ENCODE measurements at places on chromosomes 7 and 10.

- H3K4me3 ChIP-seq: no peak overlapping the region
- no peak overlapping the region for H3K27ac ChIP-seq
- H3K36me3 ChIP-seq: no peaks in the 10 kb centered on the region
- H3K27me3 ChIP-seq: no peaks in the 10 kb centered on the region
These were observed 1.5 kb downstream of the GIMAP8 start for GRCh38 chr7:150451833-150452461.

- no peak for DNase-seq
- no peaks in the 10 kb centered on the region for H3K27me3 ChIP-seq
- no peaks in the 10 kb centered on the region for H3K36me3 ChIP-seq
- no peak overlapping the region for H3K27ac ChIP-seq
These were observed 835 bp upstream of the COL28A1 start for GRCh38 chr7:7536396-7537019.

GRCh38 chr7:20241194-20241910 is 24.2 kb upstream of the MACC1 start:
- no peaks in the 10 kb centered on the region for H3K27me3 ChIP-seq
- no peak overlapping the region for H3K27ac ChIP-seq
- H3K4me1 ChIP-seq: no peaks in the 10 kb centered on the region

GRCh38 chr10:34854147-34854601 is 39.1 kb upstream of the PARD3 start:
- H3K4me1 ChIP-seq: peaks cover 9% of the 10 kb centered on the region
- no peaks in the 10 kb centered on the region for H3K36me3 ChIP-seq
- H3K27ac ChIP-seq: no peak overlapping the region
- DNase-seq: no peak

DNA sequence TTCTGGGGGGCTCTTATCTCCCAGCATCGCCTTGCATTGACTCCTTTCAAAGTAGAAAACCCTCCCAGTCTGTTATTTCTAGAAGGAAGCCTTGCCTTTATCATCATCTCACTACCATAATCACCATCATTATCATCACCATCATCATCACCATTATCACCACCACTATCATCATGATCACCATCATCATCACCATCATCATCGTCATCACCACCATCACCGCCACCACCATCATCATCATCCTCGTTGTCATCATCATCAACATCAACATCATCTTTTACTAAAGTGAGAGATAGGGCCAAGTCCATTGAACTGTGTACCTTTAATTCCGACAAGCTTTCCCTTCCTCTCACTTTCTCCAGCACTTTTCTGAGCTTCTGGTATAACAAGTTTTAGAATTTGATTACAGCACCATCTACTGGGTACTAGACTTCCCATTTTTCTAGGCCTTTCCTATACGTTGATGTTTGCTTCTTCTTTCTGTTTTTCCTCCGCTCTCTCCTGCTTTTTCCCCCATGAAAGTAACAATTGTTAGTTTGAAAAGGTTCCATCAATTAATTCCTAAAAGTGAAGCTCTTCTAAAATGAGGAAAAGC is 226.4 kb downstream of the BUB3 start:
- H3K27ac ChIP-seq: no peak overlapping the region
- no peaks in the 10 kb centered on the region for H3K27me3 ChIP-seq
- peak; percentile 50 for DNase-seq
- no peak overlapping the region for H3K4me3 ChIP-seq
- H3K4me1 ChIP-seq: peaks cover 3% of the 10 kb centered on the region
- H3K36me3 ChIP-seq: no peaks in the 10 kb centered on the region

DNA sequence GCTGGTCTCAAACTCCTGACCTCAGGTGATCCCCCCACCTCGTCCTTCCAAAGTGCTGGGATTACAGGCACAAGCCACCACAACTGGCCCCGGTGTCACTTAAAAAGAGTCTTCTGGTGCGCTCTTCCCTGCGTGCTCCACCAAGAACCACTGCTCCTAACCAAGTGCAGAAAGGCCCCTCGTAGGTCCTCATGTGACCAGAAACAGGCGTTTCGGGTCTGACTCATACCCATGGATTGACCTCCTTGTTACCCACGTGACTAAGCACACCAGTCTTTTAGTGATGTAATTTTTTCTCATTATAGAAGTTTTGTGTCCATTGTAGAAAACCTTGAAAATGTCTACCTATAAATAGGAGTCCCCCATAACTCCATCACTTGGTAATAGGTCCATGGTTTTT is 13.9 kb downstream of the FKBP6 start:
- H3K27ac ChIP-seq: no peak overlapping the region
- H3K4me3 ChIP-seq: no peak overlapping the region
- H3K36me3 ChIP-seq: no peaks in the 10 kb centered on the region
- H3K27me3 ChIP-seq: no peaks in the 10 kb centered on the region
- peaks cover 4% of the 10 kb centered on the region for H3K4me1 ChIP-seq

DNA sequence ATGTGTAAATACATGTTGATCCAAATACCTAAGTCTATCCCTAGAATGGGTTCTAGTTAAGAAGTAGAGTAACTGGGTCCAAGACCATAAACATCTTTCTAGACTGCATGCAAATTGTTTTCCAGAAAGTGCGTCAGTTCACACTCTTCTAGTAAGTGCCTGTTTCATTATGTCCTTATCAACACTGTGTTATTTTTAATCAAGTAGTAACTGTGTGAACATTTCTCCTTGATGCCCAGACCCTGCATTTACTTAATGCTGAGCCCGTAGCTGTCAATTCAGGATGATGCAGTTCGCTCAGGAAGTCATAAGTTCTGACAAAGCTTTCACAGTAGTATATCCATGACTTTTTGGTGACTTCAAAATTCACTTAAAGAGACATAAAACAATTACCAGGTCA is 374.8 kb downstream of the OTUD1 start:
- H3K27ac ChIP-seq: no peak overlapping the region
- H3K4me3 ChIP-seq: no peak overlapping the region
- H3K4me1 ChIP-seq: no peaks in the 10 kb centered on the region
- DNase-seq: no peak
- no peaks in the 10 kb centered on the region for H3K36me3 ChIP-seq
- H3K27me3 ChIP-seq: no peaks in the 10 kb centered on the region

DNA sequence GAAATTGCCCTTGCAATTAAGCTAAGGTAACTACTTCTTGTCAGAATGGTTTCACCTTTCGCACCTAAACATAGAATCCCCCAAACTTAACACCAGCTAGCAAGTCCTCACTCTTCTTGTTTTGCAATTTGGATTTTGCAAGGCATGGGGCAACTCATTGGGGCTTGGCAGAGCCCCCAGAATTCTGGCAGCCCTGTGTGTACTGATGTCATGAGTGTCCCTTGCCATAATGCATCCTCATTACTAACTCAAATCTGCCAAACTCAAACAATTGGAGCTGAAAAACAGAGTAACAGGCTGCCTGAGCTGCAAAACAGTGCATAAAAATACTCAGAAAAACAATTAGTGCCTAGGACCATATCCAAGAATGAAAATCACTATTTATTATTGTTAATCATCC is 7.9 kb upstream of the XPNPEP1 start:
- no peaks in the 10 kb centered on the region for H3K27me3 ChIP-seq
- H3K4me3 ChIP-seq: no peak overlapping the region
- no peak for DNase-seq
- no peak overlapping the region for H3K27ac ChIP-seq

GRCh38 chr10:28738200-28738599 is 60.9 kb downstream of the BAMBI start:
- H3K36me3 ChIP-seq: no peaks in the 10 kb centered on the region
- H3K27me3 ChIP-seq: no peaks in the 10 kb centered on the region
- no peak for DNase-seq
- no peak overlapping the region for H3K27ac ChIP-seq
- H3K4me3 ChIP-seq: no peak overlapping the region

DNA sequence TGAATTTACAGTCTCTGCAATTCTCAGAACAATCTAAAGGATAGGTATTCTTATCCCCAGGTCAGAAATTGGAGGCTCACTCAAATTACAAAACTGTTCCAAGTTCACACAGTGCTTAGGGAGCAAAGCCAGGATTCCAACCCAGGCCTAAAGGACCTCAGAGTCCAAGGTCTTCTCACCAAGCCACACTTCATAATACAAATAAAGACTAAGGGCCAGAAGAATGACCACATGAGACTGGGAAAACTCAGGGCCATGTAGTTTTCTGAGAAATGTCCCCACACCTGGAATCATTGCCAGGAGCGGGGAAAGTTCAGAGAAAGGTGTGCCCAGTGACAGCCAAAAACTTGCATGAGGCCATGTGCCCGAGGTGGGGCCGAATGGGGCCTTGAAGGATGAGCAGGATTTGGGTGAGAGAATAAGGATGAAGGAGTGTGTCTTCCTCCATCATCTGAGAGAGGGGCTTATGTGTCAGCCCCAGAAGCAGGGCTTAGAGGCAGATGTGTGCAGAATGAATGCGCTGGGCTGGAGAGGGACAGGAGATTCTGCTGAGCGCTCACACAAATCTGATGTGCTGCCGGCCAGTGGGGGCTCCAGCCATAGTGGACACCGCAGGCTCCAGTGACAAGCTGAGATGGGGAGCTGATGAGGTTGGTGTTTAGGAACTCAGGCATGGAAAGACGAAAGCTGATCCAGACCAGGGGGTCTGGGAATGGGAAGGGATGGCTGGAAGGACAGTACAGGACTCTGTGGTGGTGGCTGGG is 35.9 kb downstream of the BLNK start:
- DNase-seq: no peak
- peaks cover 2% of the 10 kb centered on the region for H3K36me3 ChIP-seq
- no peaks in the 10 kb centered on the region for H3K27me3 ChIP-seq

DNA sequence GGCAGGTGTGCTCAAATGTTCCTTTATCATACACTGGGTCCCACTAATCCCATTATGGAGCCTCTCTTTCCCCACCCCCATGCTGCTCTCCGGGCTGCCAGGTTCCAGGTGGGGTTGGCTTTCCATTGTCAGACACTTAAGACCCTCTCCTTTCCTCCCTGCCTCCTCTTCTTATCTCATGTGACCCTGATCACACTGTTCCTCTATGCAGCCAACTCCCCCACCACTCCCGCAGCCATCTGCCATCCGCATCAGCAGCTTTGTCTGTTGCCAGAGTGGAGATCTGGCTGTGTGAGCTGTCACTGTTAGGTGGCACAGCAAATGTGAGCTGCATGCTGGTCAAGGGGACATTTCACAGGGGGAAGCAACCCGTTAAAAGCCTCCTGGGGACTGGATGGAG is 391.4 kb downstream of the TNS3 start:
- no peaks in the 10 kb centered on the region for H3K36me3 ChIP-seq
- peaks cover 8% of the 10 kb centered on the region for H3K4me1 ChIP-seq
- no peak for DNase-seq
- H3K27me3 ChIP-seq: no peaks in the 10 kb centered on the region
- no peak overlapping the region for H3K4me3 ChIP-seq

DNA sequence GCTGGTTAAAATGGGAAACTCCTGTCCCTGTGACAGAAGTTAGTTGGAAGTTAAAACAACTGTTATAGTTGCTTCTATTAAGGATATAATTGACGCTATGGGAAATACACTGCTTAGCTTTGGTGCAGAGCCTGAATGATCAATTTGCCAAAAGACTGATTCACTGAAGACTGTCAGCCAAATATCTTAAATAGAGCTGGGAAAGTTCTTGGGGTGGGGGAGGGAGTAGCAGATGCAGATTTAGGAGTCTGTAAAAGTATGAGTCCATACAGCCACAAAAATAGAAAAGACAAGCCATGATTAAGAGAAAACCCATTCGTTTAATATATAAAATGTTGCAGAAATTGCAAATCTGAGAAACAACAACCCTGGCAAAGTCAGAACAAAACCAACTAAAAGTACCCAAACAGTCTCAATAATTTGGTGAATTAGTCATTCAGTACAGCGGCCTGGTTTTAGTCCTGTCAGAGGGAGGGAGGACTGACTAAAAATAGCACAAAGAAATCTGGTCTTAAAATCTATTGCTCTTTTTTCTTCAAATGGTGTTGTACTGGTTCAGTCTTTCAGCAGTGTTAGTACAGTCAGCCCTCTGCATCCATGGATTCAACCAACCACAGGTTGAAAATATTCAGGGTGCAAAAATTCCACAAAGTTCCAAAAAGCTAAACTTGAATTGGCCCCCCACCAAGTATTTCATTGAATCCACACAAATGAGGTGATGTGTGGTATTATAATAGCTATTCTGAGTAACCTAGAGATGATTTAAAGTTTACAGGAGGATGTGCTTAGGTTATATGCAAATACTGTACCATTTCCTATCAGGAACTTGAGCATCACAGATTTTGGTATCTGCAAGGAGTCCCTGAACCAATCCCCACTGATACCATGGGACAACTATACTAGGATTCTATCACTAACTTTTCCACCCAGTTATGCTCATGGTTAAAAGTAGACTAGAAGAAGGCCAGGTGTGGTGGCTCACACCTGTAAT is 30.0 kb downstream of the STK17A start:
- no peak for DNase-seq
- H3K36me3 ChIP-seq: no peaks in the 10 kb centered on the region
- H3K27me3 ChIP-seq: no peaks in the 10 kb centered on the region
- peaks cover 3% of the 10 kb centered on the region for H3K4me1 ChIP-seq
- no peak overlapping the region for H3K27ac ChIP-seq
- H3K4me3 ChIP-seq: no peak overlapping the region

DNA sequence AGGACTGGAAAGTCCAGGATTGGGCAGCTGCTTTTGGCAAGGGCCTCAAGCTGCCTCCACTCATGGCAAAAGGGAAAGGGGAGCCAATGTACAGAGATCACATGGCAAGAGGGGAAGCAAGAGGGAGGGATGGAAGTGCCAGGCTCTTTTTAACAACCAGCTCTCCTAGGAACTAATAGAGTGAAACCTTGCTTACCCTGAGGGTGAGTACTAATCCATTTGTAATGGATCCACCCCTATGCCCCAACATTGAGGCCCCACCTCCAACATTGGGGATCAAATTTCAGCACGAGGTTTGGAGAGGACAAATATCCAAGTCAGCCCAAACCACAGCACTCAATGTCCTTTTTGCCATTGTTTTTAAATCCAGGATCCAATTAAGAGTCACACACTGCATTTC is 12.5 kb downstream of the HABP2 start:
- no peak overlapping the region for H3K27ac ChIP-seq
- H3K27me3 ChIP-seq: no peaks in the 10 kb centered on the region
- no peak overlapping the region for H3K4me3 ChIP-seq
- no peaks in the 10 kb centered on the region for H3K4me1 ChIP-seq
